ENCODE measurements at places on chromosomes 11 and 22.

DNA sequence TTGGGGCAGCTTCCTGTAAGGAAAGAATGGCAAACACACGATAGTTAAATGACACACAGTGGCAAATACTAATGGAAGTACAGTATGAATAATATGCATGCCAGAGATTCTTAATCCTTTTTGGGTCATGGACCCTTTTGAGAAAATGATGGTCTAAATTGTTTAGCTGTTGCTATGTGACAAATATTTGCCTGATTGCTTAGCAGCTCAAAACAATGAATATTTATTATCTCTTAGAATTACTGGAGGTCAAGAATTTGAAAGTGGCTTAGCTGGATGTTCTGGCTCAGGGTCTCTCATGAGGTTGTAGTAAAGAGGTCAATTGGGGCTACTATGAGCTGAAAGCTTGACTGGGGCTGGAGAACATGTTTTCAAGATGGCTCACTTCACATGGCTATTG, 69.7 kb downstream of the FANCF start:
- DNase-seq, result no peak

DNA sequence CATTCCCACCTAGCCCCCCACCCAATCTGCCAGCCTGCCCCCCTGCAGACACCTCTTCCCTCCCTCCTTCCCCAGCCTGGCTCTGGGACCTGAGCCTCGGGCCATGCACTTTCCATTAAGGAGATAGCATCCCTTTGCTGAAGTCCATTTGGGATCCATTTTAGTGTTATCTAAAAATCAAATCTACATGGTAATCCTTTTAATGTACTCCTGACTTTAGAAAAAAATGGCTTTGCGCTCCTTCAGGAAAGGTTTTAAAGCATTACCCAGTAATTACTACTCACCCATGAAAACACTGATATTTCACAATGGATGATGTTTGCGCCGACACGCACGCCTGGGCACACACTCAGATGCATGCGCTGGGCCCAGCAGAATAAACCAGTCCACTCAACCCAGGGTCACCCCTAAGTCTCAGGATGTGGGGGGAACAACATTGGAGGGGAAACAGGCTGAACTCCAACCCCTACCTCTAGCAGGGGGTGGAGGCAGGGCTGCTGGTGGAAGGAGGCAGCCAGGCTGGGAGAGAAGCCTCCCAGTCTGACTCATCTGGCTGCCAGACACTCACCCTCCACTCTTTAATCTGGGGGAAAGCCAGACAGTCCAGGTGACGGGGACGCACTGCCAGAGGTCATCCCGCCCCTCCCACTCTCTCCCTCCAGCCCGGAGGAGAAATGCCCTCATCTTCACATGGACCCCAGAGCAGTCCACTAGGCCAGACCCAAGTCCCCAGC, 29.8 kb downstream of the LMO1 start:
- peak; percentile 61 for DNase-seq

- no peak for DNase-seq
Measured at GRCh38 chr11:11717064-11717725, 95.4 kb upstream of the GALNT18 start.

DNA sequence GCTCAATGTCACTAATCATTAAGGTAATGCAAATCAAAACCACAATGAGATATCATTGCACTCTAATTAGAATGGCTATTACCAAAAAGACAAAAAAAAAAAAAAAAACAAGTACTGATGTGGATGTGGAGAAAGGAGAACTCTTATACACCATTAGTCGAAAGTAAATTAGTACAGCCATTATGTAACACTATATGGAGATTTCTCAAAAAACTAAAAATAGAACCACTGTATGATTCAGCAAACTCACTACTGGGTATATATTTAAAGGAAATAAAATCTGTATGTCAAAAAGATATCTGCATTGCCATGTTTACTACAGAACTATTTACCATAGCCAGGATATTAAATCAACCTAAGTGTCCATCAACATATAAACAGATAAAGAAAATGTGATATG, 265.4 kb upstream of the ARHGAP20 start:
- no peak for DNase-seq

- no peak for DNase-seq
Measured at GRCh38 chr22:20479612-20480196, 15.9 kb downstream of the KLHL22 start.

DNA sequence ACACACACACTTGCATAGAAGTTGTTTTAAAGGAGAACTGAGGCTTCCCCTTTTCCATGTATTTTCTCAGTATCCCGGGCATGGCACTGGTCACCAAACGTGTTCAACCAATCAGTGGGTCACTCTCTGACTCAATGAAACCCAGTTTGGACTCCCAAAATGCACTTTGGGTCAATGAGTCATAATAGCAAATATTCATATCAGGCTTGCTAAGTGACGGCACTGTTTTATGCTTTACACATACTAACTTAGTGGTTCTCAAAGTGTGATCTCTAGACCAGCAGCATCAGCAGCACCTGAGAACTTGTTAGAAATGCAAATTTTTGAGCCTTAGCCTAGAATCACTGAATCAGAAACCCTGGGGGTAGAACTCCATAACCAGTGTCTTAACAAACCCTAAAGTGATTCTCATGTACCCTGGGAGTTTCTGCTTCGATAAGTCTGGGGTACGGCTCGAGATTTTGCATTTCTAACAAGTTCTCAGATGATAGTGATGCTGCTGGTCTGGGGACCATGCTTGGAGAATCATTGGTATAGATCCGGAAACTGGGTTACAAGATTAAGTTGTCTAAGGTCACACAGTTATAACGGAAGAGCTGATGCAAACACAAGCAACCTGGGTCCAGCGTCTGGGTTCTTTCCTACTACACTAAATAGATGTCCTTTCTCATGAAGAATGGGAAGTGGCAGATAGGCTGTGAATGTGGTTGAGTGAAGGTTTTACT, 35.6 kb downstream of the ETS1 start:
- DNase-seq, result no peak

GRCh38 chr11:75507571-75507970, 18.2 kb downstream of the GDPD5 start:
- no peak for DNase-seq

- no peak for DNase-seq
Measured at GRCh38 chr11:69233744-69234570, 60.0 kb upstream of the MYEOV start.

GRCh38 chr11:15145615-15146014, 30.9 kb downstream of the INSC start:
- DNase-seq, result no peak

DNA sequence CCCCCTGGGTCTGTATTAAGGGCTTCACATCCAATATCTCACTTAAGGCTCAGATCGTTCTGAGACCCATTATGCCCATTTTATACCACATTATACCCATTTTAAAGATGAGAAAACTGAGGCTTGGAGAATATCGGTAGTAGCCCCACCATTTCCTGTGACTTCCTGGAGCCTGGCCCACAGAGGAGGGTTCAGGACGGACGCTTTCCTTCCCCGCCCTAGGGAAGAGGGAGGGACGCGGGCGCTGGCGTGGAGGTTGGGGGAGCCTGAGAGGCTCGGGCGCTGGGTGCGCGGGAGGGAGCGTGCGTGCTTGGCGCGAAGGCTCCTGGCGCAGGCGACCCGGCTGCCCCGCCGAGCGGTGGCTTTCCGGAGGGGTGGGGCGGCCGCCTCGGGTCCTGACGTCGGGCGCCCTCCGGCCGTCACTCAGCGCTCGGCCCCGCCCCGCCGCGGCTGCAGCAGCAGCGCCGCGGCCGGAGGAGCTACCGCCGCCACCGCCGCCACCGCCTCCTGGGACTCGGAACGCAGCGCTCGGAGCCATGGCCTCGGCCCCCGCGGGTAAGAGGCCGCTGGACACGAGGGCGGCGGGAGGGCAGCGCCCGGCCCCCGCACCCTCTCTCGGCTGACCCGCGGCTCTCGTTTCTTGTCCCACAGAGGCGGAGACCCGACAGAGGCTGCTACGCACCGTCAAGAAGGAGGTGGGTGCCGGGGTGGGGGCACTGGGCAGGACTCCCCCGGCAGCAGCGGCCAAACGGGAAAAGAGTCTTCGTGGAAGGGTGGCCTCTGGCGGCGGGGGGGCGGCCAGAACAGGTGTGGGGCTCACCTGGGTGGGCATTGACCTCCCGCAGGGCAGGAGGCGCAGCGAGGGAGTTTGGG, at the start of gene SGSM1:
Gene SGSM1 (plus strand): TSS at position 422 of the 873 bp plus-strand sequence. CDS start 115 bp downstream, at position 537.
- peak; percentile 39 for DNase-seq

DNA sequence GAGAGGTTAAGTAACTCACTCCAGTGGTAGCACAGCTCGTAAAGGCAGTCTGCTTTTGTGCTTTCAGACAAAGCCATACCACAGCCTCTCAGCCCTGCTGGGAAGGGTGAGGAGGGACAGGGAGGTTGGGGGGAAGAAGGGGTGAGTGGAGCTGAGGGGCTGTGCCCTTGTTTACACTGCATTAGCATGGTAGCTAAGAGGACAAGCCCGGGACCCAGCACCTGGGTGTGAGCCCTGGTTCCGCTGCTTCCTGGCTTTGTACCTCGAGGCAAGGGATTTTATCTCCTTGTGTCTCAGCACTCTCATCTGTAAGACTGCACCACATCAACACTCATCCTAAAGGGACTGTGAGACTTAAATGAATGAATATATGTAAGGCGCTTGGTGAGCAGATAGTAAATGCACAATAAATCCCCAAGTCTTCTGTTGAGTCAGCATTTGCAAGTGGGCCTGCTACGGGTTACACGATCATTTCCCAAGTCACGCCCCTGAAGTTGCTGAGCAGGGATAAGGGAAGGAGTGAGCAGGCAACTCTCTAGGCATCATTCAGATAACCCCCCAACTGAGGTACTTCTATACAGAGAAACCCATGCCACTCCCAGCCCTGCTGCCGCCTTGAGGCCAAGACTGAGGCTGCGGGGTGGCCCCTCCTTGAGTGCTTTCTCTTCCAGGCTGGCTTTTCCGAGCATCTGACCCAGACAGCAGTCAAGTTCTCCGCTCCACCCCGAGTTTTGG, 7.5 kb downstream of the RASD2 start:
- no peak for DNase-seq

GRCh38 chr11:28739489-28740280, 631.5 kb downstream of the METTL15 start:
- DNase-seq, result no peak

- no peak for DNase-seq
Measured at GRCh38 chr22:44263547-44263946, 49.2 kb downstream of the SHISAL1 start.

GRCh38 chr11:101083335-101083734, 46.3 kb downstream of the PGR start:
- DNase-seq, result no peak

GRCh38 chr11:110655967-110656366, 56.3 kb downstream of the ARHGAP20 start:
- no peak for DNase-seq

GRCh38 chr11:17077240-17077519, 287 bp downstream of the RPS13 start:
- DNase-seq, result no peak

DNA sequence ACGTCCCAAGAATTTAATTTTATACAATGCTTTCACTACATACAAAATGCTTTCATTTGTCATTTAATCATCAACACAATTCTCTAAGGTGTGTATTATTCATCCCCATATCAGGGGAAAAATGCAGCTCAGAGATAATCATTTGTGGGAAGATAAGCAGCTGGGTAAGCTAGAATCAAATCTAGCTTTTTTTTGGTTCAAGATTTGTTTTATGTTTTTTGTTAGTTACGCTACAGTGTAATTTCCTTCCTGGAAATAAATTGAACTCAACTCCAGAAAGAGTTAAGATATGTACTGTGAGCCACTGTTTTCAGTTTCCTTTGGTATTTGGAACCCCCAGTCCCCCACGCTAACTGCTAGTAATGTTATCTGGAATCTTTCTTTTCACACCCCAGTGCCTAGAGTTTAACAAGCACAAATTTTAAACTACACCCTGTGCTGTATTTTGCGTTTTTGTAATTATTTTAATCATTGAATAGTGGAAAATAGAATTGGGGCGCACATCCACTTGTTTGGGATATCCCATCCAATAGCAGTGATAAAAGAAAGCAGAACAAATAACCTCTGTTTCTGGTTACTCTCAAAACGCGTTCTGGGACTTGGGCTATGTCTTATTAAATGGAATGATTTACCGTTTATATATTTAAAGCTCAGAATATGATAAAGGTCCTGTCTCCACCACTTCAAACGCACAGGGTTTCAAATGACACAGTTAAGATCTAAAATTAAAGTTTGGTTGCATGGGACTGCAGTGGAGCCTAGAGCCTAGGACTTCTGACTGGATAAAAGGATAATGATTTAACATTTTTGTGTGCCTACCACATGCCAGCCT, 2.1 kb upstream of the HSPA8 start:
- peak; percentile 68 for DNase-seq

DNA sequence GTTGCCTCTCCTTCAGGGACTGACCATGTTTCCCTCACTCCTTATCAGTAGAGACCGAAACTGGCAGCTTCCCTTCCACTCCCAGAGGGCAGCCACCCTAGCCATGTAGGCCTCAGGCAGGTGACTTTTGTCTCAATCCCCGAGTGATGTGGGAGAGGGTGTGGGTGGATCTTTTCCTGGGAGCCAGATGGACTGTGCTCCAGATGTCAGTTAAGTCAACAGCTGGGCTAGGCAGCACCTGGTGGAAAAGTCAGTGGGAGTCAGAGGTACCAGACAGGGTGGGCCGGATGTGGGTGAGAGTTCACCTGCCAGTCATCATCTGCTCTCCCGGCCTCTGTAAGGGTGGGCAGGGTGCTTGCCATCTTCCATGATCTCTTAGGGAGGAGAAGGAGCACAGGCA, 1.9 kb downstream of the BANF1 start:
- DNase-seq, result no peak

DNA sequence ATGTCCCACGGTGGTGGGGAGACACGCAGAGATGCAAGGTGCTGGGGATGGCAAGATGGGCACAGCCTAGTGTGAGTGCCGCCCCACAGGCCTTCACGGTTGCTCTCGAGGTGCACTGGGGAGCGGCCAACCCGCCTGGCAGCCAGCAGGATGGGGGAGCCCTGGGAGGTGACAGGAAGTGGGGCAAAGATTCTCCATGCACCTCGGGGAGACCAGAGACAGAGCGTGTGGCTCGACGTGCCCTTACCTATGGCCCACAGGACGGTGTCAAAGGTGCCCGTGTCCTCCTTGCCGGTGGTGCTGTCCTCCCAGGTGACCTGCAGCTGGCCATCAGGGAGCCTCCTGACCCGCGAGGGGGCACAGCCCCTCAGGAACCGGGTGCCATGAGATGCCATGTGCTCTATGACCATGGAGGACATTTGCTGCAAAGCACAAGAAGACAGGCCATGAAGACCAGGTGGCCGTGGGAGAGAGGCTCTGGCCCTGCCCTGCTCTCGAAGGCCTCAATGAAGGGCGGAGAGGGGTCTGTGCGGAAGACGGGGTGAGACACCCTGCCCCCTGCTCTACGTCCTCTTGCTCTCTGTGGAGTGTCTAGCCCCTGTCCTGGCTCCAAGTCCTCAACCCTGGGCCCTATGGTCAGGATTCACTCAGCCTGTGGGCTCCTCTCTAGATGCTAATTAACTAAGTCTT, 40.6 kb upstream of the GNB1L start:
- DNase-seq, result no peak

DNA sequence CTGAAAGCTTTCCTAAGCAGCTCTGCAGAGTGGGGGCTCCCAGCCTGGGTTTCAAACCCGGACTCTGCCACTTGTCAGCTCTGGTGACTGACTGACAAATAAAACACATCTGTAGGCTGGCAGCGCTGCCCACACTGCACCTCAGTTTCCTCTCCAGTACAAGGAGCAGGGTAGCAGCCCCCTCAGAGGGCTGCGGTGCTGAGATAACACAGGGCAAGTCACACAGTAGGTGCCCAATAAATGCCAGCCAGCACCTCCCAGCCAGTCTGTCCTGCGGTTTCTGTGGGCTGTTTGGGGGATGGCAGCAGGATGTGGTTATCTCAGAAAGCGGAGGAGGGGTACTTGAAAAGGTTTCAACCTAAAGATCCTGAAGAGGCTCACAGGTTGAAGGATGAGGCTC, 1.5 kb downstream of the SYT12 start:
- peak; percentile 46 for DNase-seq

All from NCI-H226 (cell line).